Activated naive CD4-positive, alpha-beta T cell treated with anti-CD3 and anti-CD28 coated beads for 36 hours (primary cell): ENCODE measurements at places on chromosomes 16 and 17.
A peak's percentile ranks its signal among the peaks of the same experiment; 100 is the strongest.

GRCh38 chr16:66936889-66937554 is 1.7 kb downstream of the CES2 start:
- peak overlapping the region; percentile 11 for H3K4me3 ChIP-seq
- H3K4me1 ChIP-seq, result peaks cover 49% of the 10 kb centered on the region
- H3K27me3 ChIP-seq, result no peaks in the 10 kb centered on the region
- no peak overlapping the region for H3K27ac ChIP-seq
- no peak for DNase-seq

DNA sequence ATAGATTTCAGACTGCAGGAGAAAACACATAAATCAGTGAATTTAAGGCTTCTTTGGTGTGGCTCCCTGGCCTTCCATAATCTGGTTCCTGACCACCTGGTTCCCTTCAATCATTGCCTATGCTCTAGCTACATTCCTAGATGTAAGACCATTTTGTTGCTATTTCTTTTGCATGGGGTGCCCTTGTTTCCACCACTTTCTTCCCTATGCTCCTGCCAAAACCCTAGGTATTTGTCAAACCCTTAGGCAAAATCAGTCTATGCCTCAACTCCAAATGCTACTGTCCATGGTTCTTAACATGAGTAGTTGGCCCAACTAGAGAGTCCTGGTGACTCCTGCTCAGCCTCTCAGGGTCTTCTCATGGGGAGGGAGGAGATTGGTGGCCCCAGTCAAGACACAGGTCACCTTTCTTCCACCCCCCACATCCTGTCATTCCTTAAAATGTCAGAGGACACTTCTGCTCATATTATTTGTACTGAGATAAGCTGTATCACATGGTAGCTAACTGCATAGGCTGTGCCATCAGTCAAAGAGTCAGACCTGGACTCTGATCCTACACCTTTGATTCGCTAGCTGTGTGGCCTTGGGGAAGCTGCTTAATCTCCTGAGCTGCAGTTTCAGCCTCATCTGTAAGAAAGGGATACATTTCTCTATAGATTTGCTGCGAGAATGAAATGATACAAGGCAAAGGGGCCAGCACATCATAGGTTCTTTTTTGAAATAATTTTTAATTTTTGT is 15.0 kb downstream of the ACSM5 start:
- H3K36me3 ChIP-seq, result no peaks in the 10 kb centered on the region
- H3K27me3 ChIP-seq, result peaks cover 1% of the 10 kb centered on the region
- no peak for DNase-seq
- no peak overlapping the region for H3K27ac ChIP-seq
- H3K4me1 ChIP-seq, result no peaks in the 10 kb centered on the region

GRCh38 chr17:77391668-77392375 is 251.1 kb downstream of the SEC14L1 start:
- peak overlapping the region; percentile 91 for H3K27ac ChIP-seq
- peak; percentile 78 for DNase-seq
- peak overlapping the region; percentile 61 for H3K4me3 ChIP-seq
- H3K4me1 ChIP-seq, result peaks cover 57% of the 10 kb centered on the region
- no peaks in the 10 kb centered on the region for H3K27me3 ChIP-seq

- no peak overlapping the region for H3K4me3 ChIP-seq
- H3K4me1 ChIP-seq, result peaks cover 76% of the 10 kb centered on the region
- peak overlapping the region; percentile 46 for H3K27ac ChIP-seq
- H3K27me3 ChIP-seq, result no peaks in the 10 kb centered on the region
- peak; percentile 32 for DNase-seq
Observed at GRCh38 chr16:27332105-27332504, 18.3 kb downstream of the IL4R start.

- no peak for DNase-seq
- no peaks in the 10 kb centered on the region for H3K36me3 ChIP-seq
- no peak overlapping the region for H3K4me3 ChIP-seq
- H3K27me3 ChIP-seq, result peaks cover 8% of the 10 kb centered on the region
Observed at GRCh38 chr17:9897372-9897968, 7.6 kb downstream of the RCVRN start.

- H3K27ac ChIP-seq, result no peak overlapping the region
- no peaks in the 10 kb centered on the region for H3K27me3 ChIP-seq
- H3K4me1 ChIP-seq, result no peaks in the 10 kb centered on the region
- H3K4me3 ChIP-seq, result no peak overlapping the region
- H3K36me3 ChIP-seq, result no peaks in the 10 kb centered on the region
Observed at GRCh38 chr17:60539807-60540206, 13.8 kb upstream of the APPBP2 start.
